ENCODE measurements at places on chromosomes 4 and X.

GRCh38 chr4:40842725-40843423 lies 93.1 kb downstream of the NSUN7 start:
- DNase-seq, result no peak

DNA sequence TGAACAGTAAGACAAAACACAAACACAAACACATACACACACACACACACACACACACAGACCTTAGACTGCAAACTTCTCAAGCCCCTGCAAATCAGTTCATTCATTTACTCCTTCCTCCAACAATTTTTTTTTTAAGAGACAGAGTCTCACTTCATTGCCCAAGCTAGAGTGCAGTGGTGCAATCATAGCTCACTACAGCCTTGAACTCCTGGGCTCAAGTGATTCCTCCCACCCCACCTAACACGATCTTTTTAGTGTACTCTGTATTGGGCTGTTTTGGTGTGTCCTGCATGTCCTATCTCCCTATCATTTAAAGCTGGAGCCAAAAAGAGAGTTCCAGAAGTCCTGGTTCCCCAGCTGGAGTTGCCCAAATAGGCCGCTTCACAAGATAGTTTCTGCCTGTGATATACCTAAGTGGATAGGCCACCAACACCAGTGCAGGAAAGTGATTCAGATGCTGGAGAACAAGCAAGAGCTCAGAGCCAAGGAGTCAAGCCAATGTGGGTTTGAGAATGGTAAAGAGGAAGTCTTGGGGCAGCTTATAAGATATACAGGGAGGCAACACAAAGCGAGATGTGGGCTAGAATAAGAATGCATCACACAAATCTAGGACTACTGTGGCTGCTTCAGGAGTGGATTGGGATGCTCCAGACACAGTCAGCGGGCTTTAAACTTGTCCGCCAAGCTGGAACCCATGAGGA lies 85.4 kb upstream of the RAPGEF2 start:
- no peak for DNase-seq

DNA sequence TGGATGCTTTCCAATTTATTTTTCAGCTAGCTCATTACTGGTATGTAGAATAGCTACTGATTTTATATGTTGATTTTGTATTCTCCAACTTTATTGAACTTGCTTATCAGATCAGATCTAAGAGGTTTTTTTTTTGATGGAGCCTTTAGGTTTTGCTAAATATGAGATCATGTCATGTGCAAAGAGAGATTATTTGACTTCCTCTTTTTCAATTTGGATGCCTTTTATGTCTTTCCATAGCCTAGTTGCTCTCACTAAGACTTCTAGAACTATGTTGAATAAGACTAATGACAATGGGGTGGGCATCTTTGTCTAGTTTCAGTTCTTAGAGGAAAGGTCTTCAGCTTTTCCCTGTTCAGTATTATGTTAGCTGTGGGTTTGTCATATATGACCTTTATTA lies 11.7 kb downstream of the MAGEE1 start:
- no peak for DNase-seq

GRCh38 chr4:152162331-152162697 lies 373.6 kb downstream of the FBXW7 start:
- no peak for DNase-seq

- peak; percentile 44 for DNase-seq
These were observed 5.9 kb upstream of the TBC1D1 start for GRCh38 chr4:37884855-37885487.

GRCh38 chrX:11725631-11726442 lies 32.2 kb upstream of the MSL3 start:
- DNase-seq, result no peak

GRCh38 chr4:43682551-43682950 lies 766.1 kb downstream of the KCTD8 start:
- no peak for DNase-seq

DNA sequence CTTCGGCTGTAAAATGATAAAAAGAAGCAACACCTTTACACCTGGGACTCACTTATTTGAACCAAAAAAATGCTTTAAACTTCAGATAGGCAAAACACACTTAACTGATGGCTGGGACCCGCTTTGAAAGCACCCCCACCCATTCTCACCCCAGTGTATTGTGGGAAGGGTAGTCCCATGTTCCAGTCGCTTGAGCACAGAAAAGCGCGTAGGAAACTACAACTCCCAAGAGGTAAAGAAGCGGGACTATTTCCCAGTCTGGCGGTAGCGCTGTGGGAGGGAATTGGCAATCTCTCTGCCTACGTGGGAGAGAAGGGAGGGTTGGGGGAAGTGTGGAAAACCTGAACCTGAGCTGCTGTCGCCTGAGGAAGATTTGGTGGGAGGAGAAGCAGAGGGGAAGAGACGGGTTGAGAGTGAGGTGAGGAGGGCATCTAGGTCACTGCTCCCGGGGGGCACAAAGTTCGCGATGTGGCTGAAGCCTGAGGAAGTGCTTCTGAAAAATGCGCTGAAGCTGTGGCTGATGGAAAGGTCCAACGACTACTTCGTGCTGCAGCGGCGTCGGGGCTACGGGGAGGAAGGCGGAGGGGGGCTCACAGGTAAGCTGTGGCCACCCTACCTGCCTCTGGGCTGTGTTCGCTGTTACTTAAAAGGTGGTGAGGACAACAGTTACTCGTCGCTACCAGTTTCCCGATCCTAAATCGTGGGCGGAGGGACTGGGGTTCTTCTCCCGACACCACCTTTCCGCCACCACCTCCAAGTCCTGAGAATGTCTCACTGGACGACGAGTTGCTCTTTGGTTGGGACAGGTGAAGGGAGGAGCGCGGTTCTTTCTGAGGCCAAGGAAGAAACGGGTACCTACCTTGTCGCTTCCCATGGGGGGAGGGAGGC lies at the start of gene TBC1D8B:
TBC1D8B (plus strand) TSS at position 286 of the 888 bp plus-strand sequence; CDS start at position 467, 181 bp downstream.
- DNase-seq, result no peak

DNA sequence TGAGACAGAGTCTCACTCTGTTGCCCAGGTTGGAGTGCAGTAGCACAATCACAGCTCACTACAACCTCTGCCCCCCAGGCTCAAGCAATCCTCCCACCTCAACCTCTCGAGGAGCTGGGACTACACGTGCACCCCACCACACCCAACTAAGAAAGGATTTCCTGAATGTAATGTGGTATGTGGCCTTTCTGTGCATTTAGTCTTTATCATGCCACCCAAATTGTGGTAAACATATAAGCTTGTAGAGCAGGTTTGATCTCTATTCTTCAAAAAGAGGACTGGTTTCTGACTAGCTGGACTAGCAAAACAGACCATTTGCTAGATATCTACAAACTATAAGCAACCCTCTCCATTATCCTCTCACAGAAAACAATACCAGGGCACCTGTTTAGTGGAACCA lies 33.6 kb downstream of the ELOVL6 start:
- no peak for DNase-seq

DNA sequence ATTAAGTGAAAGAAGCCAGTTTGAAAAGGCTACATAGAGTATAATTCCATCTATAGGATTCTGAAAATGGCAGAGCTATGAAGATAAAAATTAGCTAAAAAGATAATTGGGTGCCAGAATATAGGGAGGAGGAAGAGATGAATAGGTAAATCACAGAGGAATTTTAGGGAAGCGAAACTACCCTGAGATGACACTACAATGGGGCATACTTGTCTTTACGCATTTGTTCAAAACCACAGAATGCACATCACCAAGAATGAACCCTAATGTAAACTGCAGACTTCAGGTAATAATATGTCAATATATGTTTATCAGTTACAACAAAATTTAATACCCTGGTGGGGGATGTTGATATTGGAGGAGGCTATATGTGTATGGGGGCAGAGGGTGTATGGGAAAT lies 1342.9 kb downstream of the ADGRL3 start:
- no peak for DNase-seq

DNA sequence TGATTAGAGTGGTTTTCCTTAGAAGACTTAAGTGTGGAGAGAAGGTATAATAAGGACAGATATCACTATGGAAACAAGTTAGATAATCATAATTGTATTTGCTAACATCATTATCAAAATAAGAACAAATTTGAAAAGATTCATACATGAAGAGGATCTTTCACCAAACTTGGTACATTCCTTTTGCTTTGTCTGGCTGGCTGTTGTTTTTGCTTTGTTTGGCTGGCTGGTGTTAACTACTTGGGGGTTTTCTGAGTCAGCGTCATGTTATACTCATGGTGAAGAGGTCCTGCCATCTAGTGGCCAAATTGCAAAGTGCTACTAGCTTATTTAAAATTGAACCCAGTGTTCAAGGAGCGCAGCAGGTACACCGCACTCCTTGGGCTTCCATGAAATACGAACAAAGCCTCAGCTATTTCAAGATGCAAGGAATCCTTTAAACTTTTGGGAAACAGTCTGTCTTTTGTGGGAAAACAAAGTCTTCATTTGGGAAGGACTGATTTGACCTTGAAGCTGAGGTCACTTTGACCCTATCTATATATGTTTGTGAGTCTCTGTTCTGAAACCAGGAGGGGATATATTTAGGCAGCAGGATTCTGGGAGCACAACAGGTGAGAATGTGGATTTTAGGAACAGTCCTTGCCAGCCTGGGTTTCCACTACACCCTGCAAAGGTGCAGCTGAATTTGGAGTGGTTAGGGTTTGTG lies 129.7 kb downstream of the PLS3 start:
- peak; percentile 46 for DNase-seq

GRCh38 chr4:146029147-146029546 lies 90.5 kb upstream of the ZNF827 start:
- DNase-seq, result no peak

DNA sequence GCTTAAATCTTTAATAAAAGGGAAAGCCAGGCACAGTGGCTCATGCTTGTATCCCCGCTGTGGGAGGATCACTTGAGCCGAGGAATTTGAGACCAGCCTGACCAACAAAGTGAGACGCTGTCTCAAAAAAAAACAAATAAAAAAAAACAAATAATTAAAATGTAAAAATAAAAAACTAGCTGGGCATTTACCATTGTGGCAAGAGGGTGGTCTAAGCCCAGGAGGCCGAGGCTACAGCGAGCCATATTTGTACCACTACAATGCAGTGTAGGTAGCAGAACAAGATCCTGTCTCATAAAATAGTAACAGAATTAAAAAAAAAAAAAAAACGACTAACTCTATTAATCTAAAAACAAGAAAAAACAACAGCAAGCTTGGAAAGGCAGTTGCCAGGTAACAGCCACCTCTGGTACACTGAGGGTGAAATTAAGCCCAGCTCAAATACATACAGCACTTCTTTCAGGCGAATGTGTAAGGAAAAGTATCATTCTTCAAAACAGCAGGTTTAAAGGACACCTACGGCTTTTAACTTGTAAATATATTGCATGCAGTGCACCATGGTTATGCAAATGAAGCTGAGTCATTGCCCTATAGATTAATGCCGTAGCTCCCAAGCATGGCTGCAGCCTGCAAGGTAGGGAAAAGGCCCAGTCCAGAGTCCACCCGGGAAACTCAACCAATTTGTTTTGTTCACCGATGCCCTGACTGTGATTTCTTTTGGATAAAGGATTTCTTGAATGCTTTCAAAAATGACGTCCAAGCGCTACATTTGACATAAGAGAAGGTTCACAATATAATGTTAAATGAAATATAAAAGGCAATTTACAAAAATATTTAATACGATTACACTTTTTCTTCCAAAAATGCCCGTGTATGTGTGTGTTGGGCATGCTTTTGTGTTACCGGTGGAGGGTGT lies 14.5 kb upstream of the TXLNG start:
- DNase-seq, result no peak

- no peak for DNase-seq
These were observed 6.3 kb upstream of the C4orf36 start for GRCh38 chr4:86898562-86898961.

GRCh38 chr4:148978301-148978700 lies 536.1 kb upstream of the NR3C2 start:
- no peak for DNase-seq

GRCh38 chr4:185869427-185869826 lies 57.4 kb upstream of the SORBS2 start:
- DNase-seq, result no peak

GRCh38 chrX:108306086-108306485 lies 132.1 kb downstream of the COL4A6 start:
- DNase-seq, result no peak

GRCh38 chrX:47745416-47745815 lies 86.4 kb upstream of the UXT start:
- DNase-seq, result no peak

DNA sequence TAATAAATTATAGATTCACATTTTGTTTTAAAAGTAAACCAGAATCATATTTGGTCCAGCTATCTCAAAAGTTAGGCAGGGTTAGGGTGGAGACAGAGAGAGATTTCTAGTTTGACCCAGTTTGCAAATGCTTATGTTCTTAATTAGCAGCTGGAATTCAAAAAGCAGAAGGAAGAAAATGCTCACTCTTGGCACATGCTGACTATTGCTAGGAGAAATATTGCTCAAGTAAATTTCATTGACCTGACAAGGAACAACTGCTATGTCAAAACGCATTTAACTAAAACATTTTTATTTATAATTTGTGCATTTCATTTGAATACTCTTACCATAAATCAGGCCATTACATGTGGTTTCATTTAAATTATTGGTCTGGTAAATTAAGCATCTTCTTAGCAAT lies 131.8 kb downstream of the GLRA3 start:
- DNase-seq, result no peak

DNA sequence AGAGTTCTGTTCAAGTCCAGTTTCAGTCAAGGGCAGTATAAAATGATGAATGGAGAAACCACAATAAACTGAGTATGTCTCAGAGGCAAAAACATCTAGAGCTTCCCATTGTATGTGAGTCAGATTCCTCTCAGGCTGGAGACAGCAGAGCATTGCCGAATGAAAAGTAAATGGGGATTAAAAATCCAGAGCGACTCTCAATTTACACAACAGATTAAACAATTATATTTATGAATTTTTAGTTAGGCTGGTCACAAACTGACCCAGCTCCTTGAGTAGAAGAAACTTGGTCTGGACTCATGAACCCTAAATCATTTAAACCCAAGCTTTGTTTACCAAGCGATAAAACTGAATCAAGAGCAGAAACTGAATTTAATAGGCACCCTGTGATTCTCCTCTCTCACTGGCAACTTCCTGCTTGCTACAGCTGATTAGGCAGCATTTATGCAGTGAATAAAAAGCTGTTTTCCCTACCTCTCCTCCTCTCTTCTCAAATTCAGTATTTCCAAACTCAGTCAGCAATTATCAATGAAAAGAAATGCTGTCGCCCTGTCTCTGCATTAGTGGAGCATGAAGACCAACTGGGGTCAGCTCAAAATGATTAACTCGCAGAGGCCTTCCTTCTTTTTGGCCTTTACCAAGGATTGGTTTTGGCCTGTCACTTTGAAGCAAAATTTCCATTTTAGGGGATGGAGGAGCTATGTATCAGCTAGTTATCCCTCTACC lies 568.0 kb downstream of the PDHA2 start:
- DNase-seq, result no peak

DNA sequence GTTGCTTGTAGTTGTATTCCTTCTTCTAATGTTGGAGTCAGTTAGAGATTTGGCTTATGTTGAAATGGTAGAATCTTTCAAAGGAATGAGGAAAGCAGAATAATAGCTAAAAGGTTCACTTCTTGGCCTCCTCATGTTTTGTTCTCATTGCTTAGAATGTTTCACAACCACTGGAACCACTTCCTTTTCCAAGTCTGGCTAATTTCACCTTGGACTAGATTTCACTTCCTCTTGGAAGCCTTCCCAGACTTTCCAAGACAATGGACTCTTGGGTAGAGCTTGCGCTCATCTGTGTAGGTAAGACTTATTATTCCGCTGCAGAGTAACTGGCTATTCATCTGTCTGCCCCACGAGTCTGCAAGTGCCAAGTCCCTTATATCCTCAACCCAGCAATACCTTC lies 8.3 kb downstream of the SPATA18 start:
- no peak for DNase-seq
